ENCODE measurements at places on chromosomes 4 and X.

- DNase-seq: no peak
These were observed 118.0 kb downstream of the SOWAHB start for GRCh38 chr4:76779740-76780459.

- DNase-seq: no peak
These were observed 58.5 kb downstream of the ANTXR2 start for GRCh38 chr4:80014531-80014930.

GRCh38 chrX:134622056-134622812 is 36.0 kb downstream of the PLAC1 start:
- no peak for DNase-seq

DNA sequence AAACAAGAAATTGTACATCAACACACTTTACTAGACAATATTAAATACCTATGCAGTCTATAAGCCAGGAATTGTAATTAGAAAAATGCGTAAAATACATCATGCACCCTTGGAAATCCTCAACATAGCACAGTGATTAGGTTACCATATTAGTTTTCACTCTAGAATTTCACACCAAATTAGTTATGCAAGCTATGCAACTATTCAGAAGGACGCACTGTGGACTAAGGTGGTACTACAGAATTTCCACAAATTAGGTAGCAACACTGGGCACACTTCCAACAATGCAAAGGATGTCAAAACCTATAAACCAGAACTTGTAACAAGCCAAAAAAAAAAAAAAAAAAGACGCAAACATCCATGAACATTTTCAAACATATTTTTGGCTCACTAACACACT is 71.1 kb upstream of the ZCCHC13 start:
- no peak for DNase-seq

All from cerebellar nuclear complex (tissue), 1 donor.